Stimulated activated CD4-positive, alpha-beta T cell treated with anti-CD3 and anti-CD28 coated beads, TNF-alpha, amount 100 ng/mL, for 48 hours (primary cell): ENCODE measurements at places on chromosomes 2 and 18.

- no peak for DNase-seq
Measured at GRCh38 chr18:58727776-58728500, 56.7 kb downstream of the MALT1 start.

DNA sequence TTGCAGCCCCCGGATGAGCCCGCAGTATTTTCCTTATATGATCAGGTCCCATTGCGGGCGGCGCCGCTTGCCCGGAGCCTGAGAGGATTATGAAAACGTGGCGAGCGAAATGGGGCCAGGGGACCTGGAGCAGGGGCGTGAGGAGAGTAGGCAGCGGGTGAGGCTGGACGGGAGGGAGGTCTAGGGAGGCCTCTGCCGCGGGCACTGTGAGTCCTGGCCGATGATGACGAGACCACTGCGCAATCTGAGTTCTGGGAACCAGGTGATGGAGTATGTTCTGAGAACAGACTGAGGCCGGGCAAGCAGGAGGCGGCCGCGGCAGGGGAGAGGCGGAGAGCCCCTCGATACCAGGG lies 790 bp upstream of the ACAA2 start:
- peak; percentile 29 for DNase-seq

- no peak for DNase-seq
Measured at GRCh38 chr2:120919771-120920453, 184.2 kb downstream of the GLI2 start.

GRCh38 chr18:80105369-80106167 lies 3.5 kb upstream of the ADNP2 start:
- peak; percentile 37 for DNase-seq

- DNase-seq: peak; percentile 36
Measured at GRCh38 chr2:204019572-204020501, 83.3 kb downstream of the ICOS start.

DNA sequence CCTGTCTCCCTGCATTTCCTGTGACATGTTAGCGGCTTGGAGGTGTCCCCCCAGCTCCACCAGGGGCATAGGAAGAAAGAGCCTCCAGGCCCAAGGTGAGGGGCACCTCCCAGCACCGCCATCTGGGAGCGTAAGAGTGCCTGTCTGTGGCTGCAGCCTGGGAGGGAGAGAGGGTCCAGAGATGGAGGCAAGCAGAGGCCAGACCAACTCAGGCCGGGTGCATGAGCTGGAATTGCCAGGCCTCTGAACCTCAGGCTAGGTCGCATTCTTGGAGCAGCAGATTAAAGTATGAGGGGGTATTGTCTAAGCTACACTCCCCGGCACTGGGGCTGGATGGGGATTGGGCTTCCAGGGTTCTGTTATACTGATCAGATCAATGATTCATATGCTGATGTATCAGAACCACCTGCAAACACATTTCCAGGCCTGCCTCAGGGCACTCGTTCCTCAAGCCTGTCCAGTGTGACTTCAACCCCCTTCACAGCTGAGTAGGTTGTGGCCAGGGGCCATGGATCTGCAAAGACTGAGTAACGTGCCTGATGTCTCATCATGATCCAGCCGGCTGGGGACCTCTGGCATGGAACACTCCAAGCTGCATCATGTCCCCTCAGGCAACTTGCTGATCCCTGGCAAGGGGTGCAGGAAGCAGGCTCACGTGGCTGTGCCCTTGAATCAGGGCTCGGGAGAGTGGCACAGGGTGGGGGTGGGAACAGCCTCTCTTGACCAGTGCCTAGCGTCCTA lies 73.2 kb downstream of the HS1BP3 start:
- DNase-seq: no peak

DNA sequence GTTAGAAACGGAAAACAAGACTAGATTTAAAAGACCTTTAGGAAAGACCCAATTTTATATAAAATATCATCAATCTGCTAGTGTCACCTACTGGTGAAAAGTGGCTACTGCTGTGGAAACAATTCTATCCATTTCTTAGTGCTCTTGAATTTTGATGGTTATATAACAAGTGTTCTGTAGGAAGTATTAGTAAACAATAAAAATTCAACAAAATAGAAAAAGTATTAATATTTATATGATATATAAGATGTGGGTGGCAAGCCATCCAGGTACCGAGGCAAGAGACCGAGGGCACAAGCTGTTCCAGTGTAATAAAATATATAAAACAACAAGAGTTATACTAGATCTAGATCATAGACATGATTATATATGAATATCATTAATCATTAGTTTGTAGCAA lies 6.2 kb upstream of the TMEM87B start:
- no peak for DNase-seq

- DNase-seq: no peak
Measured at GRCh38 chr2:241637795-241638660, 535 bp downstream of the ATG4B start.

- peak; percentile 66 for DNase-seq
Measured at GRCh38 chr18:74498712-74499627, 2.8 kb downstream of the CNDP2 start.

DNA sequence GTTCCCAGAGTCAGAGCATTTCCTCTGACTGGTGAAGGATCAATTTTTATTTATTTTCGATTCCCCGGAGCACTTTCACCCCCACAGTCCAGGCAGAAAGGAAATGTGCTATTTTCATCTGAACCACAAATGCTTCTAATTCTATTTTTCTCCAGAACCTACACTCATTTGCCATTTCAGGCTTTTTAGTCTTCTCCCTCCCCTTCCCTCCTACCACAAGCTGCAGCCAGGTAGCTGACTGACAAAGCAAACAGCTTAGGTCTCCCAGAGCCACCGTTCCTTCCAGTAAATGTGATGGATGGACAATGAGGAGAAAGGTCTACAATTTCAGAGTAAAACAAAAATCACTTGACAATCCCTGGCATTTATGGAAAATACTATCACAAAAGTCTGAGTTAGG lies 76.9 kb downstream of the KLF7 start:
- DNase-seq: no peak

DNA sequence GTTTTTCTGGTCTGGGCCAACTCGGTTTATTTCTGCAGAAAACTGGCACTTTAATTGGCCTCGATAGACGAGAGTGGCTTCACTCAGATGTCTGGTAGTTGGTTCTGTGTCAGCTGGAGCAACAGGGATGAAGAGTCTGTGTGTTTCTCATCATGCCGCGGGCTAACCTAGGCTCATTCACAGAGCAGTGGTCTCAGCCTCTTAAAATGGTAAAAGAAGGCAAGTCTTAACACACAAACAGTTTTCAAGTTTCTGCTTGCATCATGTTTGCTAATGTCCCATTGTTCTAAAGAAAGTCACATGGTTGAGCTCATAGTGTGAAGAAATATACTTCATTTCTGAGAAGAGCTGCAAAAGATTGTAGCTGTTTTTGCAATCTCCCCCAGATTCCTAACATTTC lies 37.5 kb upstream of the ANXA4 start:
- no peak for DNase-seq

DNA sequence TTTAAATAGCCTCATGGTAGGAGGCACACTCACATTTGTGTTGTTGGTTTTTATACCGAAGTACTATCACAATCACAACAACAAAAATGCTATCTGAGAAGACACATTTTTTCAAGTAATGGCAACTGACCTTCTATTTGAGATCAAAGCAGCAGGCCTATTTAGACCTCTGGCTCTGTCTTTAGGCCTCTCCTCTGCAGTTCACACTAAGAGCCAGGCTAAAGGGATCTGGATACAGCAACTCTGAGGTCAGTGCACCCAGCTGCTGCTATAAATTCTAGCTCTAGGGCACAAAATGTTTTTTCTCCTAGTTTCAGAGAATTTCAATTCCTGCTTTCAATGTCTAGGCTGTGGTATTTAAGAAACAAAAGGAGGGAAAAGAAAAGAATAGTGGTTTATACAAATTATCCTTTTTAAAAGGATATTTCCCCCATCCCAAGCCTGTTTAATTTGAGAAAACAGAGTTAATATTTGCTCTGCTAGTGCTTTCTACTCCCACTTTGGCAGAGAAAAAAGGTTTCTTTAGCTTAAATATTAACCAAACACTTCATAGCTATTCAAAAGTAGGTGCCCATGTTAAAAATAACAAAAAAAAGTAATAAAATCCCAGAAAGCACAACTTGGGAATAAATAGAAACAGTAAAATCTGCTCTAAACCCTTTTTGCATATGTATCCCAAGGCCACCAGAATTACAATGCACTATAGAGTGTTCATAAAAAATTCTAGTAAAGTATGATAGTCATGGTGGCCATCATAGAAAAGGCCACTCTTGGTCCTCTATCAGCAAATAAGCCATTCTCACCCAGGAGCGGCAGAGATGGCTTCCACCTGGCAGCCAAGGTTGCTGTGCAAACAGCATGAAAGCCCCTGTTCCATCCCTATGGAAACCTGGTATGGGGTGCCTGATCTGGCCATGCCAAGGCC lies 293.6 kb upstream of the SESTD1 start:
- no peak for DNase-seq

GRCh38 chr2:65263262-65263661 lies 35.6 kb downstream of the ACTR2 start:
- no peak for DNase-seq

DNA sequence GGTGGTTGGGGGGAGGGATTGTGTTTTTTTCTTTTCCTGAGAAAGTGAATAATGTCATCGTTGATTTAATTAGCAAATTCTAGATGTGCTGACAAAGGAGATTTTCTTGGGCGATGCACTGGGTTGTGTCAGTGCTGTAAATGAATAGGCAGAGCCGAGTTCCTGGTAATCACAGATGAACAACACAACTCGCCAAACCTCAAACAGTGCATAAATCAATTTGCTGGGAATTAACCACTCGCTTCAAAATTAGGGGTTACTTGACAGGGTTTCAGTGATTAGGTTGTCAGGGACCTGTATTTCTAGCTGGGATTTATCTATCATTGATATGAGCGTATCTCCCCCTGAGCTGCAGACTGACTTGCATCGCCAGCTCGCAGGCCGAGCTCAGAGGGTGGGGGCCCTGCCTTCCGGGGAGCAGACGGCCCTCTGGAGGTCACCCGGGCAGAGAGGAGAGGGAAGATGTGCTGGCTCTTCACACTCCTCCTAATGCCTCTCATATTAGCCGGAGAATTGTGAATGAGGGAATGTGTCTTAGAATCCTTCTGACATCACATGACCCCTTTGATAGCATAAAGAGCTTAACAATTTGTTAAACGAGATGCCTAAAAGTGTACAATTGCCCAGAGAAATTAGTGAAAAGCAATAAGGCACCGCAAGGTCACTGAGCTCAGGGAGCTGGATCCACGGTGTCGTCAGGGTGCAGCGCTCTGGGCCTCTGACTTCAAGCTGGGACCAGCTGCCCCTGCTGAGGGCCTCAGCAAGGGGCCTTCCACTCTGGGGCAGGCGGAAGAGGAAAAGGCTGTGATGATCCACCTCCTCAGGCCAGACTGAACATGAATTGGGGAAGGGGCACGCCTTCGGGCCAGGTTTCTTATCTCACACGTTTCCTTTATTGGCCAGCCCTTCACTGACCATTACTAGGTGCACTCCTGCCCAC lies 48.9 kb downstream of the SMIM21 start:
- DNase-seq: no peak

- DNase-seq: no peak
Measured at GRCh38 chr18:51654488-51655326, 457.2 kb upstream of the MEX3C start.

- peak; percentile 12 for DNase-seq
Measured at GRCh38 chr2:86337244-86337835, at the start of gene REEP1. TSS of gene REEP1 (minus strand) at chr2:86337626. CDS start at chr2:86337510, 116 bp downstream.

DNA sequence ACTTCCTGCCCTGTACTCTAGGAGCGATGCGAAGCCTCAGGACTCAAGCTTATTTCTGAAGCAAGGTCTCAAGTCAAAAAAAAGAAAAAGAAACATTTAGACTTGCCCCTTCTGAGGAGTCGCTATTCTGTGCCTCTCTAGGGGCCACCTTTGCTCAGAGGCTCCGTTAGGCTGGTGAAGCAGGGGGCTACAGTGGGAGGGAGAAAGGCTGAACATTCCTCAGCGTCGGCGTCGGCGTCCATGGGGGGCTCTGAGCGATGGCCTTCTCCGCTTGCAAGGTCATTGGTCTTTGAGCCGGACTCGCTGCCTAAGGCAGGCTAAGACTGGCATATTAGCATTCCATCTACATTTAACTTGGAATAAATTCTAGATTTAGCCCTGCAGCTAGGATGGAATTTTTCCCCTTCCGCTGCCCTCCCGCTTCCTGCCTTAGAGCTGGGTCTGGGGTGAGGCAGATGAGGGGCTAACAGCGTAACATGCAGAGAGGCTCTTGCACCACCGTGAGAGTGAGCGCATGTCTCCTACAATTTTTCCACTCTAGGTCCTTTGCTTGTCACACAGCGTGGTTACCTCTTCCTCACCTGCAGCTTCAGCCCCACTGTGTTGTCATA lies 53.6 kb upstream of the ATL2 start:
- no peak for DNase-seq

DNA sequence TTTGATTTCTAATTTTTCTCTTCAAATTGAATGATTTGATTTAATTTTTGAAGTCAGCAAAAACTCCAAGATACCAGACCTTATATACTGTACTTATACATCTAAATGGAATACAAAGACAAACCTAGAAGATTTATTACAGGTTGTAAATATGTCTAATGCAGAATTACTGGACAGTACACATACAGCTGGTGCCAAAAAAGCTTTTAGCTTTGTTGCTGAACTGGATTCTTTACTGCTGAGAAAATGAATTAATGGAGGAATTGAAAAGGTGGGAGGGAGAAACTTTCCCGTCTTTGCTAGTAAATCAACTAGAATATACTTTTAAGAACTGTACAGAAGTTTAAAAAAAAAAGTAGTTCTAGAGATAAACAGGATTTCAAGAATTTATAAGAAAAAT lies 17.5 kb downstream of the C1D start:
- no peak for DNase-seq

GRCh38 chr2:112626604-112627059 lies 19.1 kb upstream of the SLC20A1 start:
- peak; percentile 57 for DNase-seq

DNA sequence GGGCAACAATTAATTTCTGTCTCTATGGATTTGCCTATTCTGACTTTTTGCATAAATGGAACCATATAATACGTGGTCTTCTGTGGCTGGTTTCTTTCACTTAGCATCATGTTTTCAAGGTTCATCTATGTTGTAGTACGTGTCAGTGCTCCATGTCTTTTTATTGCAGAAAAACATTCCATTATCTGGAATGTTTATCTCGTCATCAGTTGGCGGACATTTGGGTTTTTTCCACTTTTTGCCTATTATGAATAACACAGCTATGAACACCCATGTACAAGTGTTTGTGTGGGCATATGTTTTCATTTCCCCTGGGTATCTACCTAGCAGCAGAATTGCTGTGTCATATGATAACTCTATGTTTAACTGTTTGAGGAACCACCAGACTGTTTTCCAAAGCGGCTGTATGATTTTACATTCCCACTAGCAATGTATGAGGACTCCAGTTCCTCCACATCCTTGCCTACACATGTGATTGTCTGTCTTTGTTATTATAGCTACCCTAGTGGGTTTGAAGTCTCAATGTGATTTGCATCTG lies 49.9 kb downstream of the MYO7B start:
- DNase-seq: no peak

GRCh38 chr2:203708846-203709396 lies 2.5 kb downstream of the CD28 start:
- no peak for DNase-seq

GRCh38 chr18:46448347-46448746 lies 208.7 kb downstream of the LOXHD1 start:
- no peak for DNase-seq

DNA sequence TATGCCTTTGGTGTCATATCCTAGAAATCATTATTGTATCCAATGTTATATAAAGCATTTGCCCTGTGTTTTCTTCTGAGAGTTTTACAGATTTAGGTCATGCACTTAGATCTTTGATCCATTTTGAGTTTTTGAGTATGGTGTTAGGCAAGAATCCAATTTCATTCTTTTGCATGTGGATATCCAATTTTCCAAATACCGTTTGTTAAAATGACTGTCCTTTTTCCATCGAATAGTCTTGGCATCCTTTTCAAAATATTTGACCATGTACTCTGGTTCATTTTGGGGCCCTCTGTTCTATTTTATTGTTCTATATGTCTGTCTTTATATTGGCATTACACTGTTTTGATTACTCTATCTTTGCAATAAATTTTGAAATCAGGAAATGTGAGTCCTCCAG lies 23.8 kb upstream of the KCNJ13 start:
- no peak for DNase-seq
